ENCODE measurements at places on chromosomes 13 and 19. TPM values are rescaled to one million over a fixed set of nuclear protein-coding genes. Genes with fewer than 3 reads are reported as not detected.
A peak's percentile ranks its signal among the peaks of the same experiment; 100 is the strongest.

The MBD3L2 gene
- total RNA-seq = not detected

GRCh38 chr19:49448432-49448786 is 3.2 kb downstream of the PIH1D1 start:
- peaks cover 24% of the 10 kb centered on the region for H3K4me1 ChIP-seq
- DNase-seq = no peak
- H3K27me3 ChIP-seq = no peaks in the 10 kb centered on the region
- H3K36me3 ChIP-seq = peaks cover 3% of the 10 kb centered on the region

- H3K4me1 ChIP-seq = no peaks in the 10 kb centered on the region
- H3K27ac ChIP-seq = no peak overlapping the region
Observed at GRCh38 chr19:16018106-16018755, 58.1 kb upstream of the TPM4 start.

- H3K27ac ChIP-seq = peak overlapping the region; percentile 41
- H3K36me3 ChIP-seq = peaks cover 2% of the 10 kb centered on the region
- H3K4me1 ChIP-seq = peaks cover 36% of the 10 kb centered on the region
- DNase-seq = no peak
- H3K27me3 ChIP-seq = no peaks in the 10 kb centered on the region
- no peak overlapping the region for H3K4me3 ChIP-seq
Observed at GRCh38 chr19:31312009-31312676, 37.1 kb downstream of the TSHZ3 start.

GRCh38 chr19:17654993-17655392 is 33.2 kb downstream of the UNC13A start:
- no peak overlapping the region for H3K4me3 ChIP-seq
- DNase-seq = peak; percentile 64
- H3K27me3 ChIP-seq = no peaks in the 10 kb centered on the region
- H3K27ac ChIP-seq = no peak overlapping the region
- peaks cover 10% of the 10 kb centered on the region for H3K4me1 ChIP-seq
- H3K36me3 ChIP-seq = peaks cover 3% of the 10 kb centered on the region

GRCh38 chr19:18165794-18166544 is 7.6 kb upstream of the IFI30 start:
- H3K4me1 ChIP-seq = no peaks in the 10 kb centered on the region
- DNase-seq = no peak
- no peak overlapping the region for H3K27ac ChIP-seq
- H3K36me3 ChIP-seq = peaks cover 27% of the 10 kb centered on the region
- no peaks in the 10 kb centered on the region for H3K27me3 ChIP-seq

- no peak for DNase-seq
- H3K27me3 ChIP-seq = no peaks in the 10 kb centered on the region
Observed at GRCh38 chr13:109273326-109273751, 513.0 kb downstream of the IRS2 start.

DNA sequence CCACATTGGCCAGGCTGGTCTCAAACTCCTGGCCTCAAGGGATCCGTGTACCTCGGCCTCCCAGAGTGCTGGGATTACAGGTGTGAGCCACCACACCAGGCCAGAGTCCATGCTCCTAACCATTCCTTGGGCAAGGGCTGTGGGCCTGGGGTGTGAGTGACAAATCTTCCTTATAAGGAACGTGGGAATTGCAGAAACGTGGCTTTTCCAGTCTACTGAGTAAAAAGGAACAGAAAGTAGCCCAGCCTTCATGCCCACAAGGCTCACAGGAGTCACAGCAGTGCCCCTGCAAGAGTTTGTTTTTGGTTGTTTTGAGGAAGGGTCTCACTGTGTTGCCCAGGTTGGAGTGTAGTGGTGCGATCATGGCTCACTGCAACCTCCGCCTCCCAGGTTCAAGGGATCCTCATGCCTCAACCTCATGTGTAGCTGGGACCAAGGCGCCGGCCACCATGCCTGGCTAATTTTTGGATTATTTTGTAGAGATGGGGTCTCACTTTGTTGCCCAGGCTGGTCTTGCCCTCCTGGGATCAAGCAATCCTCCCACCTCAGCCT is 5.1 kb downstream of the MYPOP start:
- H3K36me3 ChIP-seq = peaks cover 20% of the 10 kb centered on the region
- peaks cover 13% of the 10 kb centered on the region for H3K4me1 ChIP-seq

Measured in chondrocyte (in vitro differentiated cells).